CD4-positive, CD25-positive, alpha-beta regulatory T cell (primary cell): ENCODE measurements at places on chromosomes 2 and 18. TPM values are rescaled to one million over a fixed set of nuclear protein-coding genes. Genes with fewer than 3 reads are reported as not detected.

- H3K36me3 ChIP-seq: no peaks in the 10 kb centered on the region
- no peaks in the 10 kb centered on the region for H3K4me1 ChIP-seq
- DNase-seq: no peak
- H3K27ac ChIP-seq: no peak overlapping the region
- H3K4me3 ChIP-seq: no peak overlapping the region
These were observed 66.4 kb downstream of the EPAS1 start for GRCh38 chr2:46363535-46364170.

- H3K27me3 ChIP-seq: no peaks in the 10 kb centered on the region
- no peak overlapping the region for H3K4me3 ChIP-seq
- no peak overlapping the region for H3K27ac ChIP-seq
- H3K4me1 ChIP-seq: peaks cover 25% of the 10 kb centered on the region
These were observed 15.3 kb downstream of the CHRNA1 start for GRCh38 chr2:174748948-174749347.

DNA sequence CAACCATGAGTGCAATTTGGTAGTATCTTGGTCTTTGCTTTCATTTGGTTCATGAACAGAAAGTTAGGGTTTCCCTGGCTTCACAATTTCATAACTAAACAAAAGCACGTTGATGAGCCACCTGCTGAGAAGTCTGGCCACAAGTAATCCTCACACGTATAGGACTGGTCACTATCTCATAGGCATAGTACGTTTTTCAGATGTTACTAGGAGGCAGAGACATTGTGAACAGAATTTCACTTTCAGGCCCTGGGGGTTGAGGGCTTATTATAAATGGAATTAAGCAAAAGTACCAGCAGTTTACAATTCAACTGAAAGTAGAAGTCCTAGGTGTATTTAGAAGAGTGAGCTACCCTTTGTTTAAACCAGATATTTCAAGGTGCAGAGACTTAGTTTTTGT is 277.1 kb downstream of the ALPK2 start:
- H3K4me1 ChIP-seq: no peaks in the 10 kb centered on the region
- DNase-seq: no peak
- H3K4me3 ChIP-seq: no peak overlapping the region
- no peak overlapping the region for H3K27ac ChIP-seq

DNA sequence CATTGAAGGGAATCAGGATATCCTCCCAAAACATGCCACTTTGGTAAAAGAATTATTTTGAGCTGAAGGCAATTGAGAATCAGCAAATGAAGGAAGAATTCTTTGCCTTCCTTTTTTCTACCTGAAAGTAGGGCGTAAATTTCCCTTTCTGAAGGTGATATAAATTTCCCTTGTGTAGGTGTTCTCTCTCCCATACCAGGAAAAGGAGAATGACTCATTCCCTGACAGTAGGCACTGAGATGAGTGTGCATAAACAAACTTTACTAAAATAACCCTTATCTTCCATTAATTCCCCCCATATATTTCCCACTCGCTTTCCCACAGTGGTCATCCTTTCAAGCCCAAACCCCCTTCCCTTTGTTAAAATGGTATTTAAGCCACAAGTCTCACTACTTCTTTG is 1339.0 kb downstream of the LRP1B start:
- no peaks in the 10 kb centered on the region for H3K27me3 ChIP-seq
- H3K4me1 ChIP-seq: no peaks in the 10 kb centered on the region
- H3K4me3 ChIP-seq: no peak overlapping the region
- H3K27ac ChIP-seq: no peak overlapping the region

DNA sequence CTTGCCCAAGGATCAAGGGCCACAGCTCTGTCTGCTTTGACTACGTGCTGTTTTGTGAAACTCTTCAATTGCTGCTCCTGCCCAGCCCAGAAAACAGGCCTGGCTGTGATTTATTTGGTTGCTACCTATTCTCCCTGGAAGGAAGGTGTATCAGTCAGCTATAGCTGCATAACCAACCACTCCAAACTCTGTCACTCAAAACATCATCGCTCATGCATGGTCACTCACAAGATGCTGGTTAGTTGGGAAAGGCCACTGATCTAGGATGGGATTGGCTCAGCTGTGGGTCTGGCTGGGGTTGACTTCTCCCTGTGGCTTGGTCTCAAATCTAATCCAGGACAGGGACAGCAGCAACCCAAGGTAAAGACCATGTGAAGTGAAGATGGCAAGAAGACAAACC is 14.6 kb downstream of the TEX51 start:
- no peaks in the 10 kb centered on the region for H3K36me3 ChIP-seq
- H3K4me3 ChIP-seq: no peak overlapping the region
- H3K27me3 ChIP-seq: no peaks in the 10 kb centered on the region
- H3K27ac ChIP-seq: no peak overlapping the region
- H3K4me1 ChIP-seq: peaks cover 3% of the 10 kb centered on the region
- no peak for DNase-seq

RAD51AP2 gene
- total RNA-seq: not detected

SPOPL gene
- total RNA-seq: 16.2 TPM

- H3K27me3 ChIP-seq: no peaks in the 10 kb centered on the region
- DNase-seq: no peak
- H3K4me3 ChIP-seq: no peak overlapping the region
These were observed 48.7 kb downstream of the IL1RL2 start for GRCh38 chr2:102235491-102235890.

MFSD6 gene
- 67.1 TPM for total RNA-seq

GRCh38 chr2:62032096-62032495 is 126.6 kb downstream of the COMMD1 start:
- H3K27me3 ChIP-seq: no peaks in the 10 kb centered on the region
- no peaks in the 10 kb centered on the region for H3K36me3 ChIP-seq
- no peak overlapping the region for H3K27ac ChIP-seq
- no peak for DNase-seq
- no peak overlapping the region for H3K4me3 ChIP-seq

- no peaks in the 10 kb centered on the region for H3K4me1 ChIP-seq
- no peak overlapping the region for H3K27ac ChIP-seq
- H3K36me3 ChIP-seq: no peaks in the 10 kb centered on the region
- H3K4me3 ChIP-seq: no peak overlapping the region
These were observed 207.4 kb downstream of the ARL6IP6 start for GRCh38 chr2:152925547-152926448.

GRCh38 chr2:67229706-67230105 is 167.4 kb upstream of the ETAA1 start:
- no peaks in the 10 kb centered on the region for H3K27me3 ChIP-seq
- no peak overlapping the region for H3K4me3 ChIP-seq
- no peaks in the 10 kb centered on the region for H3K36me3 ChIP-seq
- H3K4me1 ChIP-seq: no peaks in the 10 kb centered on the region

GRCh38 chr2:11802782-11803191 is 56.4 kb downstream of the LPIN1 start:
- H3K4me3 ChIP-seq: no peak overlapping the region
- H3K4me1 ChIP-seq: no peaks in the 10 kb centered on the region
- no peak for DNase-seq
- peaks cover 83% of the 10 kb centered on the region for H3K36me3 ChIP-seq

- H3K4me3 ChIP-seq: no peak overlapping the region
- DNase-seq: no peak
- H3K27ac ChIP-seq: no peak overlapping the region
These were observed 122.6 kb downstream of the METTL4 start for GRCh38 chr18:2448565-2449151.

DNA sequence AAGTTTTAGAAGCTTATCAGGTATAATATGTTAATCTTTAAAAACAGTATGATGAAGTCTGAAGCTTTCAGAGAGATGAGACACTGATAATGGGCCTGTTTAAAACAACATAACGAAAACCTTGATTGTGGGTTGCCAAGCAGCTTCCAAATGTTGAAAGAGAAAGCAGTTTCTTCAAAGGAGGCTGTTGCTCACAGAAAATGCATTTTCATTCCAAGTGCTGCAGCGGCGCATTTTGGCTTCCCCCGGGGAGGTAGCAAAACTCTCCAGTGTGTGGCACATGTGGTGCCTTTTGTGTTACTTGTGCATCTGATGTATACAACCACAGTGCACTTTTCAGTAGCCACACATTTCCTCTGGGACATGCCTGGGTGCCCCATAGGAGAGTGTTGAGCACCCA is 66.1 kb downstream of the TMEFF2 start:
- H3K36me3 ChIP-seq: no peaks in the 10 kb centered on the region
- H3K4me1 ChIP-seq: no peaks in the 10 kb centered on the region
- no peak for DNase-seq
- no peaks in the 10 kb centered on the region for H3K27me3 ChIP-seq
- no peak overlapping the region for H3K4me3 ChIP-seq
- H3K27ac ChIP-seq: no peak overlapping the region

DNA sequence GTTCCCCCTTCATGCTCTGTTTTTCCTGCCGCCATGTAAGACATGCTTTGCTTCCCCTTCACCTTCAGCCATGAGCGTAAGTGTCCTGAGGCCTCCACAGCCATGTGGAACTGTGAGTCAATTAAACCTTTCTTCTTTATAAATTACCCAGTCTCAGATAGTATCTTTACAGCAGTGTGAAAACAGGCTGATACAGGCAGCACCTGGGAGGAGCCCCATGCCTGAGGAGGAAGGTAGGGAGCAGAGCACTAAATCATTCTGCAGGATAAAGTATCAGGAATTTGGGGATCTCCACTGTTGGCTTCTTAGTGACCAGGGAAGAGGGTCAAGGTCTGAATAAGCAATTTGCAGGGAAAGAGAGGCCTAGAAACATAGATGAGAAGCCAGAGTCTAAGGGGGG is 78.0 kb downstream of the KCNF1 start:
- no peak overlapping the region for H3K27ac ChIP-seq
- no peak for DNase-seq
- H3K4me1 ChIP-seq: no peaks in the 10 kb centered on the region
- H3K4me3 ChIP-seq: no peak overlapping the region
- H3K36me3 ChIP-seq: no peaks in the 10 kb centered on the region
- no peaks in the 10 kb centered on the region for H3K27me3 ChIP-seq
